ENCODE measurements at places on chromosomes 2 and 18.

DNA sequence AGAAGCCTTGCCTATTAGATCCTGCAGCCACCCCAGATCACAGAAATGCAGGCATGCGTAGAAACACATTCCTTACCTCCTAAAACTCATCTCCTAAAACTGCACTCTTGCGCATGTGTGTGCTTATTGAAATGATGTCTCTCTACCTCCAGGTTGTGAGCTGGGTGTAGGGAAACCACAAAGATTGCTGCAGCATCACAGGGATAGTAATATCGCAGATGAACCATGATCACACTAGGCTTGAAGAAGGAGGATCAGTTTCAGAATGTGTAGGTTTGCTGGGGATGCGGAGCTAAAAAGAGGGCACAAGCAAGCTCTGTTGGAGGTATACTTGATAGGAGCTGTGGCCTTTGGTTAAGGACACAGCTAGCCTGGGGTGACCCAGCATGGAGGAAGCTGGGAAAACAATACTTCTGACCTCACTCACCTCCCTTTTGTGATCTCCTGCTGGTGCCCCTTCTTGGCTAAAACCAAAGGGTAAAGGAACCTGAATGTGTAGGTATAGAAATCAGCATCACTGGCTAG is 118.8 kb downstream of the SETBP1 start:
- DNase-seq: no peak

DNA sequence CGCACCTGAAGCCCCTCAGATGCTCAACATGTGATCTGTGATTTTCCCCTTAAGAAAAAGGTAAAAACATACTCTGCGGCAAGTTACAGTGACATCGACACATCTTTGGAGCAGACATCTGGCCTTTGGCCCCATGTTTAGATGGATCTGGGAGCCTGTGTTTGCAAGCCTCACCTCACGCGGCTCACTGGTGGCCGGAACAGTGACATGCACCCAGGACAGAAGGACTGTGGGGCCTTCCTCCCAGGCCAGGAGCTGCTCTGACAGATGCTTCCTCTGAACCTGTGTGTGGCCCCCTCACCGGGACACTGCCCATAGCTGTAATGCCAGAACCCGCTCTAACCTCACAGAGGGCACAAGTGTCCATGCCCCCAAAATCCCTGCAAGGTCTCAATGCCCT is 13.1 kb downstream of the PASK start:
- DNase-seq: no peak

GRCh38 chr2:175807031-175807873 is 194.8 kb downstream of the LNPK start:
- DNase-seq: no peak

- DNase-seq: no peak
Observed at GRCh38 chr2:177282787-177283572, 18.5 kb upstream of the NFE2L2 start.

DNA sequence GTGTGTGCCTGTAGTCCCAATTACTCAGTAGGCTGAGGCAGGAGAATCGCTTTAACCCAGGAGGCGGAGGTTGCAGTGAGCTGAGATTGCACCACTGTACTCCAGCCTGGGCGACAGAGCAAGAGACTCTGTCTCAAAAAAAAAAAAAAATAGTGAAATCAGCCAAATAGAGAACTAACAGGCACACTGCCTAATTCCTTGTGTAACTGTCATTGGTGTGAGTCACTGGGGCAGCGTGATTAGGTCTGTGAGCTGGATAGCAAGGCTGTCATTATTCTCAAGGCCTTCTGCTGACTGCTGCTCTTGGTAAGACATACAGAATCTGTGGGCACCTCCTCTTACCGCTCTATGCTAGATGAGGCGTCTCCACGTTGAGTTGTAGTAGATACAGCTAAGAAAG is 270.3 kb downstream of the NEDD4L start:
- no peak for DNase-seq

DNA sequence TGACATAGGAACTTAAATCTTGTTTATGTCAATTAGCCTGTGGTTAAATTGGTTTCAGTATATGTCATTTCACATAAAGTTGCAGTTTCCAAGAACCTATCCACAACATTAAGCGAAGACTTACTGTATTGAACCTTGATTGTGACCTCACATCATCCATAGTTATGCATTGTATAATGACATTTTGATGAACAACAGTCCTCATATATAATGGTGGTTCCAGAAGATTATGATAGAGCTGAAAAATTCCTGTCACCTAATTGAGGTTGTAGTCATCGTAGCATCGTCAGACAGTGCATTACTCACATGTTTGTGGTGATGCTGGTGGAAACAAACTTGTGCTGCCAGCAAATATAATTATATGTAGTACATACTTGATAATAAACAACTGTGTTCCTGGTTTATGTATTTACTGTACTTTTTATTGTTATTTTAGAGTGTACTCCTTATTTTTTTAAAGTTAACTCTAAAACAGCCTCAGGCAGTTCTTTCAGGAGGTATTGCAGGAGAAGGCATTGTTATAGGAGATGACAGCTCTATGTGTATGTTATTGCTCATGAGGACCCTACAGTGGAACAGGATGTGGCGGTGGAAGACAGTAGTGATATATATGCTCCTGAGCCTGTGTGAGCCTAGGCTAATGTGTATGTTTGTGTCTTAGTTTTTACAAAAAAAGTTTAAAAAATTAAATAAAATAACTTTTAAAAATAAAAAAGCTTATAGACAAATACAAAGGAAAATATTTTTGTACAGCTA is 56.6 kb downstream of the UBE2E3 start:
- no peak for DNase-seq

- no peak for DNase-seq
Observed at GRCh38 chr2:38095996-38096861, 20.3 kb upstream of the CYP1B1 start.

DNA sequence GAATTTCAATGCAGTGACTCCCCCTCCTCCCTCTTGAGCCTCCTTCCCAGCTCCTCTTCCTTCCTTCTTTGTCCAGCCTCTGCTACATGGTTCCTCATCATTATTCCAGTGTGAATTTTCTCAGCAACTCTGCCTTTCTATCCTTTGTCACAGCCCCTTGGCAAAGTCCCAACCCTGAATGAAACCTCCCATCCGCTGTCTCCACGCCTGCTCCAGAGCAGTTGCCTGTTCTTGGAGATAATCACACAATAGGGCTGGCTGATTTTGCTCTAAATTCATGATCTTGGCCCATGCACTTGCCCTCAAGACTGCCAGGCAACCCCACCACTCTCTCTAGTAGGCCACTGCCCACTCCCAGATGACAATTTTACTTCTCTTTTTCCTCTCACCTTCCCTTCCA is 61.4 kb downstream of the BCL2L11 start:
- DNase-seq: no peak

DNA sequence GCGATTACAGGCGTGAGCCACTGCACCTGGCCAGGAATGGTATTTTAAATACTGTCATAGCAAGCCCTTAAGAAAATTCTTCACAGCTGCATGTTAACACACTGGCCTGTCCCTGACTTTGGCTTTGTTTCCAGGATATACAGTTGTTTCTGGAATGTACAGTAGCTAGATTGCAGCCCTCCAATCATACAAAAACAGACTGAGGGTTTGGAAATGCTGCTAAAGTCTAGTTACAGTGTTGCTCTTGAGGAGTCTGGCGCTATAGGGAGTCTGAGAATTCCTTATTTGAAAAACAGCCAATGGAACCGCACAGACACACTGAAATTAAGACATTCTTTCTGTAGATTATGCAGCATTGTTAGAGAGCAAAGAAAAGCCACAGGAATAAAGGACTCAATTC is 37.7 kb downstream of the STON1 start:
- no peak for DNase-seq

DNA sequence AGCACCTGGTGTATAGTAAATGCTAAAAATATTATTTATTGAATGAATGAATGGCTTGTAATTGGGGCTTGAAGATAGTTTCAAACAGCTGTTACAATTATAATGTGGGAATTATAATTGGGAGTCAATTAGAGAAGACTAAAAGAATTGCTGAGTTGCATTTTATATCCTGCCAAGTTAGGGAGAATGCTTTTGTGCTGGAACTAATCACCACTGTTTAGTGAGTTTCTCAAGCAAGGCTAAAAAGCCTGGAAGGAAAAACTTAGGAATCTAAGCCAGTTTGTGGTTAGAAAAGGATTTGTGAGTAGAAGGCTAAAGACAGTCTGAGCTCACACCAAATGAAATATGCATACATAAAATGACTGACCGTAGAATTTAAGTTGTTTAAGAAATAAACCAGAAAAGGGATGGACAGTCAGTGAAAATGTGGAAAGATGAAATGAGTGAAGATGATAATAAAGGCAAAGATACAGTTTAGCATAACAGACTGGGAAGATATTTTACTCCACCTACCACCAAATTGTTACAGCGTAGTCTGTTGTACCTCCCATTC is 647.7 kb upstream of the FSHR start:
- no peak for DNase-seq

- DNase-seq: no peak
Observed at GRCh38 chr2:66581339-66582103, 146.6 kb downstream of the MEIS1 start.

DNA sequence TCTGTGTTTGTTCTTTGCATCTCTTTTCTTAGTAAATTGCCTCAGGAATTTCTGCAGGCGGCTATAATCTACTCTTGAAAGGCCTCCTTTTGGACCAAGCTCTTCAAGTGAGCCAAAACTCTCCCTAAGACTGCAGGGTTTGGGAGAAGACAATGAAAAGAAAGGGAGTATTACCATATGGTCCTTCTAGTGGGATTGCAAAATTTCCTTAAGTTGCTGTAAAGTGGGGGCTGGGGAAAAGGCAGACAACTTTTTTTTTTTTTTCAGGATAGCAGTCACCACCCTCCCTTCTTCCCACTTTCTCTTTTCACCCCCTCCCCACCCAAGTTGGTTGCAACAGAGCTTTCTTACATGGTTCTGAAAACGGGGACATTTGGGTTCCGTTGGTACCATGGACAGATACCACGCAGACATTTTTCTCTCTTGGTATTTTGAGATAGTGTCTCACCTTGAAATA is 183.7 kb downstream of the FHOD3 start:
- DNase-seq: no peak

- DNase-seq: no peak
Observed at GRCh38 chr2:20052229-20052851, 912 bp upstream of the LAPTM4A start.

- DNase-seq: no peak
Observed at GRCh38 chr2:50752237-50752636, 279.7 kb downstream of the NRXN1 start.

GRCh38 chr2:54325148-54325547 is 69.1 kb upstream of the TSPYL6 start:
- no peak for DNase-seq

GRCh38 chr2:71333619-71334018 is 2.0 kb downstream of the ZNF638 start:
- DNase-seq: no peak

GRCh38 chr18:47577520-47577919 is 326.1 kb upstream of the SKOR2 start:
- no peak for DNase-seq

Data from CD4-positive, alpha-beta T cell (primary cell).